ENCODE measurements at places on chromosomes 12 and 14.

GRCh38 chr12:53046655-53047220, 3.1 kb upstream of the TNS2 start:
- no peak for DNase-seq

DNA sequence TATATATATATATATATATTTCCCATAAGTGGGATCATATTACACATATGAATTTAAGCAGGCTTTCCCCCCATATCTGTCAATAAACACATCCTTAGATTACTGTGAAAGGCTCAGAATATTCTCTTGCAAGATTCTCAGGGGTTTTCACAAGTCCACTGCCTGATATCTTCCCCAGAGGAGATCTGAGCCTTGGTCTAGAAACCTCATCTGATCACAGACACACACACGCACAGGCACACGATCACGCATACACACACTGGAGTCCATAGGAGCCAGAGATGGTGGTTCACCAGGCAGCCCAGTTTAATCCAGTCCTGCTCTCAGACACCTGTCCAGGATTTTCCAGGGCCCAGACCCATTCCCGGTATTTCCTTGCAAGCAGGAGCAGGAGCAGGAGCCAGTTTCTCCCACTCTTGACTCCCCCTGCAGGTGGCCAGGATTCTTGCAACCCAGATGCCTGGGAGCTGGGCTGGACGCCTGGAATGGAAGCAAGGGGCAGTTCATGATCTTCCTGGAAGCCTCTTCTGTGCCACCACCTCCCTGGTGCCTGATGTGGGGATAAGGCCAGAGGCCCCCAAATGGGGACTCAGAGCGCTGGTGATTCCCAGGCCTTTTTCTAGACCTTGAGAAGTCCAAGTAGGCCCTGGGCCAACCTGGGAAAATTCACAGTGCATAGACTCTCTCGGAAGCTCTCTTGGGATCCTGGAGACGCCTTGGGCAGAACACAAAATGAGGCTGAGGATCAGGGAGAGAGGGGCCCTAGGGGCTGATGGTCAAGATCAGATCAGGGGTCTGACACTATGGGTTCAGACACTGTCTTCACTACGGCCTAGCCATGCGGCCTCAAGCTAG, 16.5 kb upstream of the KRT78 start:
- no peak for DNase-seq

- no peak for DNase-seq
Observed at GRCh38 chr12:6630736-6631135, 5.0 kb downstream of the LPAR5 start.

GRCh38 chr12:104514092-104514810, 57.5 kb downstream of the CHST11 start:
- DNase-seq: no peak

- DNase-seq: no peak
Observed at GRCh38 chr12:92759634-92760268, 57.0 kb downstream of the PLEKHG7 start.

GRCh38 chr12:120039711-120040110, 50.7 kb downstream of the BICDL1 start:
- no peak for DNase-seq

- no peak for DNase-seq
Observed at GRCh38 chr12:62328296-62328921, 68.2 kb downstream of the USP15 start.

GRCh38 chr12:5165296-5165970, 121.8 kb downstream of the KCNA5 start:
- DNase-seq: no peak

DNA sequence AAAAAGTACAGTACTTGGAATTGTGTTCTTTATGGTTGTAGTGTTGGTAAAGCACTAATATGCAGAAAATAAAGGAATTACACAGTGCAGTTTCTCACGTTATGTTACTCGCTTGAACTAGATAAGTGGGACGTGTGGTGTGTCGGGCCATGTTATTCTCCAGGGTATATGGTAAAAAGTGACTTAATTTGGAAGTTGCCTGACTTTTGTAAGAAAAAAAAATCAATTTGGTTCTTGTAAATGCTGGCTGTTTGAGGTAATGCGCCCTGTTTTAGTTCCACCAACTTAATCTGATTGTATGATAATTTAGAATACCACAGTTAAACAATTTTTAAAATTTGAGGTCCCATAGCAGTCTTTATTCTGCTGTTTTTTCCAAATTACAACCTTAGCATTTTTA, 4.1 kb downstream of the ARF6 start:
- DNase-seq: no peak

- DNase-seq: no peak
Observed at GRCh38 chr14:20179218-20179617, 11.5 kb upstream of the OR11G2 start.

GRCh38 chr12:108685469-108686260, 45.7 kb downstream of the CORO1C start:
- DNase-seq: no peak
